ENCODE measurements at places on chromosomes 2 and 18.

DNA sequence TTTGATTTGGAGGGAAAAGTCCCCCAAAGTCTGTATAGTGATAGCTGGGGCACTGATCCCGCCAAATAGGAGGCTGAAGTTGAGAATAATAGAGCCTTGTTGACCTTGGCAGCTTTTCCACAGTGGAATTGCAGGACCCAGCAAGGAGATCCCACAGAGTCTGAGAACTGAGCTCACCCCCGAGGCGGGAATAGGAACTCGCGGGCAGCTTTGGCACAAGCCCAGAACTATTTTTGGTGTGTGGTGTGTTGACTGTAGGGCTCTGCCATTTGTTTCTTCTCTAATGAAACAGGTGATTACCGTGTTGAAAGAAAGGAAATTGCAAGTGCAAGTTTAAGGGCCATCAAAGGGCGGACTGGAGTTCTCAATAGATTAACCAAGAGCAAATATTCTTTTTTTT, 34.0 kb downstream of the SH3RF3 start:
- DNase-seq = no peak

DNA sequence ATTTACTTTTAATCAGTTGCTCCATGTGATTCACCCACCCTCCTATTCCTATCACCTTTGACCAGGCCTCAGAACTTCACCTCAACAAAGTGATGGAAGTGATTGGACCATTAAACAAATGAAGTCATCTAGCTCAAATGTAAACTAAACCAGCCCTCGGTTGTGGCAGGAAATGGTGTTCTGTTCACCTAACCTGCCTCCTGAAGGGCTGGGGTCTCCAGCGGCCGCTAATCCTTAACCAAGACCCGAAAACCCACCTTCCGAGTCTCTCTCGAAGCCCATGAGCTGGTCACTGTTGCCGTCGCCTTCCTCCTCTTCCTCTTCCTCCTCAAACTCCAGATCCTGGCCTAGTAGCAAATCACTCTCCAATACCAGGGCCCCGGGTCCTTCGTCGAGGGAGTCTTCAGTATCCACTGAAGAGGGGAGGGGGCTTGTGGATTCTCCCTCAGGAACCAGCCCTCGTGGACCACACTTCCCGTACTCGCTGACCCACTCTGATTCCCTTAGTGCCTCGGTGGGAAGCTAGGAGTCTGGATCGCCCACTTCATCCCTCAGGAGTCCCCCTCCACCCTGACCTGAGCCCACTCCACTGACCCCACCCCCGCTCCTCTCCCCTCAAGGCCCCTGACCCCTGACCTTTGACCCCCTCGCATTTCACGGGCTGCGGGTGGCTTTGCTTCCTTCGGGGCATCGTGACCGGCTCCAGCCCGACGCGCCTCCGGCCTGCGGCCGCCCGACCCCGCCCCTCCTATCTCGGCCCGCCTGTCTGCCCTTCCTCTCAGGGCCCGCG, 503 bp downstream of the ZNF513 start:
- DNase-seq = no peak

- no peak for DNase-seq
Measured at GRCh38 chr2:120596191-120596811, 139.4 kb upstream of the GLI2 start.

- DNase-seq = peak; percentile 23
Measured at GRCh38 chr2:212686285-212686895, 147.8 kb upstream of the ERBB4 start.

DNA sequence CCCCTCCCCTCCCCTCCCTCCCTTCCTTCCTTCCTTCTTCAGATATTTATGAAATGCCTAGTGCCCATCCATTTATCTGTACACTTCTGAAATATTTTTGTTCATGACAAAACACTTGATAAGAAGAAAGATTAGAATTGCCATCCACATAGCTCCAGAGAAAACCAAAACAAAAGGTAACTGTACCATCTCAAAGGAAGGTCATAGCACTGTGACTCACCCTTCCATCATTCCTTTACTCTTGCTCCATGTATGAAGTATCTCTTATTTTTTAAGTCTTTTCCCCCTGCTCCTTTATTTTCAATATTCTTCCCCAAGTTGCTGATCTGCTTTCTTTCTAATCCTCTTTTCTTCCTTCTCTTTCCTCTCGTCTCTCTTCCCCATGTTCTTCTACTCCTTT, 9.9 kb downstream of the CNTNAP5 start:
- DNase-seq = no peak

GRCh38 chr18:66410692-66411091, 193.2 kb downstream of the CDH19 start:
- no peak for DNase-seq

GRCh38 chr2:42910645-42911405, 118.4 kb upstream of the HAAO start:
- no peak for DNase-seq

- no peak for DNase-seq
Measured at GRCh38 chr18:22129778-22130177, 39.6 kb upstream of the GATA6 start.

- DNase-seq = no peak
Measured at GRCh38 chr2:231605607-231606091, 13.0 kb downstream of the TEX44 start.

GRCh38 chr2:133504566-133505505, 63.4 kb downstream of the NCKAP5 start:
- DNase-seq = no peak

DNA sequence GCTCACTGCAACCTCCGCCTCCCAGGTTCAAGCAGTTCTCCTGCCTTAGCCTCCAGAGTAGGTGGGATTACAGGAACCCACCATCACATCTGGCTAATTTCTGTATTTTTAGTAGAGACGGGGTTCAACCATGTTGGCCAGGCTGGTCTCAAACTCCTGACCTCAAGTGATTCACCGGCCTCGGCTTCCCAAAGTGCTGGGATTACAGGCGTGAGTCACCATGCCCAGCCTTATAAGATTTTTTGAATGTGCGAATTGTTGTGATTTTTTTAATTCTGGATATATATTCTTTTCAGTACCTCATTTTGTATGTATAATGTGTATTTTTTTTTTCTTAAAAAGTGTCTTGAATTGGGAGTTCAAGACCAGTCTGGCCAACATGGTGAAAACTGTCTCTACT, 42.0 kb upstream of the CCDC150 start:
- no peak for DNase-seq

DNA sequence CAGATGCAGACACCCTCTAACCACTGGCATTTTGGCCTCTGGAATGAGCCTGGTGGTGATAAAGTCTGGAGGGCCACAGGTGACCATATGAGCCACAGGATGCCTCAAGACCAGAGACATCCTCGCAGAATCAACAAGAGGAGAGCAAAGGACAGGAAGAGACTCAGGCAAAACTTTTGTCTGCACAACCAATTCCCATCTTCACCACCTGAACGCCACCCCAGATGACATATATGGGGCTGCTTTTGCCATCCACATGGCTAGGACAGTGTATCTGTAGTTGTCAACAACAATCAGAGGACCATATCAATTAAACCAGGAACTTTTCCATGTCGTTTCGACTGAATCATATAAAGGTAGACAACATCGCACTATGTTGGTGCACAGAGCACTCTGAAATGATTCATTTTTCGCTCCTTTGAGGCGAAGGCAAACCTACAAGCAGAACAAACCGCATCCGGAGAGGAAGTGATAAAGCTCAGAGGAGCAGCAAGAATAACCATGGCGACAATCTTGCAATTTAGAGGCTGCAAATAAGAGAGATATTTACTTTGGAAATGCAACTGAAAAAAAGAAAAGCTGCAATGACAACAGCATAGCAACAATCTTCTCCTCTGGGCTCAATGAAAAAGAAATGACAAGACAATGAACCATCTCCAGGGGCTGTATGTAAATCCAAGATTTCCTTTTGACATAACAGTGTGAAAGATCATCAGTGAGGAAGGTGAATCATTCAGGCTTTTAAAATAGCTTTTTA, 204.5 kb downstream of the ARL4C start:
- DNase-seq = no peak

Data from stimulated activated CD8-positive, alpha-beta memory T cell treated with anti-CD3 and anti-CD28 coated beads, Interleukin-15, amount 100 ng/mL, for 24 hours (primary cell).